ENCODE measurements at places on chromosomes 11 and 22. TPM values are rescaled to one million over a fixed set of nuclear protein-coding genes. Genes with fewer than 3 reads are reported as not detected.

The AMBRA1 gene
- total RNA-seq: 16.7 TPM

The TSGA10IP gene
- not detected for total RNA-seq

The LGR4 gene
- total RNA-seq: 4.3 TPM

The SYT8 gene
- not detected for total RNA-seq

The OR2AT4 gene
- total RNA-seq: not detected

The RAB38 gene
- total RNA-seq: 10.9 TPM

The C11orf86 gene
- total RNA-seq: not detected

The MYOD1 gene
- not detected for total RNA-seq

The RTL10 gene
- 39.3 TPM for total RNA-seq

The ACR gene
- total RNA-seq: 0.13 TPM

GRCh38 chr22:27311698-27312550 is 489.6 kb downstream of the MN1 start:
- DNase-seq: no peak

DNA sequence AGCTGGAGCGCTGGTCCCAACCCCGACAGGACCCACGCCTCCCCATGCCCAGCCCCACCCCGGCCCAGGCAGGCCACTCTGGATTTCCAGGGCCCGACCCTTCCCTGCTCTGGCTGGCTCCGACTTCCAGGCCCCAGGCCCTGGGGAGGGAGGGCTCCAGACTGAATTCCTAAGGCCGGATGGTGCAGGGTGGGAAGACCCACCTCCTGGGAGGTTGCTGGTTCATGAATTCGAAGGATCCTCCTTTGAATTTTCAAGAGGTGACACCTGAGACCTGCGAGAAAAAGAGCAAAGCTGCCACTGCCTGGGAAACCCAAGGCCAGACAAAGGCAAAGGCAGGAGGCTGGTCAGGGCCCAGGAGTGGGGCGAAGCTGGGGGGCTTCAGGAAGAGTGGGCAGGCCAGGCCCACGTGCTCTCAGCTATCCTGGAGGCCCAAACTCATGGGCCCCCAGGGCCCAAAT is 47.0 kb upstream of the LINC01488 start:
- no peak for DNase-seq

DNA sequence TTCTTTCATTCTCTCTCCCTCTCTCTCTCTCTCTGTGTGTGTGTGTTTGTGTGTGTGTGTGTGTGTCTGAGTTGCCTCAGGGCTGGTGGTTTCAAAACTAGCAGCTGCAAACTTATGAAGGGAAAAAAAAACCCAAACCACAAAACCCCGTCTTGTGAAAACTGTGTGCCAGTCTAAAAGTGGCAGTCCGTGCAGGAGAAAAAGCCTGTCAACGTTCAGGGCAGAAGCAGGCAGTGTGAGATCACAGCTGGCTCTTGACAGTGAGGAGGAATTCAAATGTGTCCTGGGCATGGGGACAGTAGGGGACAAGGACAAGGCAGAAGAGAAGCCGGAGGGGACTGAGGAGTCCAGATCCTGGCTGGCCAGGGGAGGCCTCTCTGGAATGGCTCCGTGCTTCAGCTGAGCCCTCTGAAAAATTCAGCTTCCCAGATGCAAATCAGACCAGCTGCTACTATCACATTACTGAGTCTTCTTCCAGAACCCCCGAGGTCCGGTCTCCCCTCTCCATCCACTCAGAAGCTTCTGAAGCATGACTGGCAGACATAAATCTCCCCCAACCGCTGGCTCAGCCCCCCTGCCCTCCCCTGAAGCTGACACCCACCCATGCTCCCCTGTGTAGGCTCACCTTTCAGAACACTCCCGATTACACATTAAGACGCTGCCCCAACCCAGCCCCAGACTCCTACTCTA is 31.9 kb downstream of the FLI1 start:
- no peak for DNase-seq

DNA sequence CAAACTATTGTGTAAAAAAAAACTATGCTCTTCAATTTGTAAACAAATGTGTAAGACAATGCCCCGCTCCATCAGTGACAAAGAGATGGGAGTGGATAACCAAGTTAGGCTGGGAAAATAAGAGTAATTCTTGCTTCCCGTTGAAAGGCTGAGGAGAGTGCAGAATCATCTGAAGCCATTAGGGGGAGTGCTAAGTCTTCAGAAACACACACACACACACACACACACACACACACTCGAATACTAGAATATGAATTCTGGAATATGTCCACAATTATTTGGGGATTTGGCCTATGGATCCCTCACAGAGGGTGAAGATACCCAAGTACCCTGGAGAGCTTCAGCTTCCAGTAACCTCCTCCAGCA is 27.8 kb upstream of the ROBO3 start:
- peak; percentile 76 for DNase-seq

- no peak for DNase-seq
Observed at GRCh38 chr22:31488988-31489617, 539 bp downstream of the EIF4ENIF1 start.

- no peak for DNase-seq
Observed at GRCh38 chr22:30872285-30873041, 96.1 kb downstream of the MORC2 start.

DNA sequence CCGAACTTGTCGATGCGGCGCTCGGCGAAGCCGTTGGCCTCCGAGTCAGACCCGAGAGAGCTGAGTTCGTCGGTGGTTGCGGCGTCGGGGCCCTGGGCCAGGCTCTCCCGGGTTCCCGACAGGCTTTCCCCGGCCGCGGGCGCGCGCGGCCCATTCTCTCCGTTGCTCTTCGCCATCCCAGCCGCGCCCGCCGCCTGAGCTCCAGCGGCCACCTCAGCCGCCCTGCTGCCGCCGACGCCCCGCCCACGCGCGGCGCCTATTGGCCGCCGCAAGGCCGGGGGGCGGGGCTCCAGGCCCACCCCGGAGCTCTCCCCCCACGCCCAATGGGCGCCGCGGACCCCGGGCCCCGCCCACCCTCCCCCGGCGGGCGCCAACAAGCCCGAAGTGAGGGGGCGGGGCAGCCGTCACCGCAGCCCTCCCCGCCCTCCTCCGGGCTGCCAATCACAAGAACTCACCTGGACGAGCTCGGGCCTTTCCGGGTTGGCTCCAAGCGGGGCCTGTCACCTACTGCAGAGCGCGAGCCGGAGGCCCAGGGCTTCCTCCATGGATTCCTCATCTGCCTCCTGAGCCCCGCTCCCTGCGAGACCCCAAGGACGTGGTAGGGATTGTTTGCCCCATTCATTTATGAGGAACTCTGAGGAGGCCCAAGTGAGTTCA is at the start of gene TBC1D10A:
TBC1D10A (minus strand) TSS at position 236 of the 657 bp plus-strand sequence; CDS start at position 176, 60 bp downstream.
- peak; percentile 41 for DNase-seq

DNA sequence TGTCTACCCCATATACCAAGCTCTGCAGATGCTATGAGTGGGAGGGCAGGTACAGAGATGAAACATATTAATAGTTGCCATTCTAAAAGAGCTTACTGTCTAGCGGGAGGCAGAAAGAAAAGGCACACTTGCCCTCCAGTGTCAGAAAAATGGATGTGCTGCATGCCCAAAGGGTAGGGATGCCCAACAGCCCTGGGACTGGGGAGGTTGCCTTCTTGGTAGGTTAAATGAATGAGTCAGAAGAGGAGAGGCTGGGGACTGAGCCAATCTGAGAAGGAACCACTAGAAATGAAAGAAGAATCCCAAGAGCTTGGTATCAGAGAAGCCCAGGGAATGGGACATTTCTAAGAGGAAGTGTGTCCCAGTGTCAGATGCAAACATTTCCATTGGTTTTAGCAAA is 1.2 kb downstream of the BIRC3 start:
- DNase-seq: no peak

DNA sequence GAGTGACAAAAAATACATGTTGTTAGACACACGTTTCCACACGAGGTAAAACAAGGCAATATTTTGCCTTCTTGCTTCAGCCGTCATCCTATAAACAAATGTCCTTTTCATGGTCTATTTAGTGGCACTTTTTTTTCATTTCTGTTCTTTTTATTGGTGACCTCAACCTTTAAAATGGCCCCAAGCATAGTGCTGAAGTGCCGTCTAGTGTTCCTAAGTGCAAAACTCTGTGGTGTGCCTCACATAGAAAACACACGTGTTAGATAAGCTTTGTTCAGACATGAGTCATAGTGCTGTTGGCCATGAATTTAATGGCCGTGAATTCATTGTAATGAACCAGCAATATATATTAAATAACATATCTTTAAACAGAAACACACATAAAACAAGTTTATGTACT is 15.6 kb downstream of the OVCH2 start:
- DNase-seq: no peak

DNA sequence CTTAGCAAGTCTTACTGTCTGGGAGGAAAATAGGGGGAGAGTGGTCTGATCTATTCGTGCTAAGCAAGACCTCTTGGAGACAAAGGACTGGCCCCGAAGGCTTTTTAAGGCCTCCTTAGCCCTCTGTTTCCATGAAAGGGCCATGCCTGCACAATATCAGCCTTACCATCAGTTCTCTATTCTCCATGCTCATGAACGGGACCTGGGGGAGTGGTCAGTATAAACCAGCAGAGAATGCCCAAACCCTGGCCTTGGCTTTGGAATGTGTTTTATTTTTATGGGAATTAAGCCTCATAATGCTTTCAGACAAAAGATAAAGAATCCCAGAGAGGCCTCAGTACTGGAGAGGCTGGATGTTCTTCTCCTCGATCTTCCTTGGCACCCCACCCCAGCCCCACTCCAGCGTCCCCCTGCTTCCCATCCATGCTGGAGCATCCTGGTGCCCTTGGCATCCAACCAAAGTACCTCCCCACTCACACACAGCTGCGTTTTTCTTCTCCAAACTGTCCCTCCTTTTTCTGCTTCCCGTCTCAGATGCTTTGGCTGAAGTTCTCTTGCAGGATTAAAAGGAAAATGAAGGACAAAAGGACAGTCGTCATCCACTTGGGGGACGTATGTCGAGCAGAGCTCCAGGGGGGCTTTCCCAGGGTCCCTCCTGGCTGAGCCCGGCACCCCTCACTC is 18.6 kb downstream of the FXYD6 start:
- no peak for DNase-seq

- no peak for DNase-seq
Observed at GRCh38 chr22:40081662-40082061, 86.9 kb downstream of the FAM83F start.

DNA sequence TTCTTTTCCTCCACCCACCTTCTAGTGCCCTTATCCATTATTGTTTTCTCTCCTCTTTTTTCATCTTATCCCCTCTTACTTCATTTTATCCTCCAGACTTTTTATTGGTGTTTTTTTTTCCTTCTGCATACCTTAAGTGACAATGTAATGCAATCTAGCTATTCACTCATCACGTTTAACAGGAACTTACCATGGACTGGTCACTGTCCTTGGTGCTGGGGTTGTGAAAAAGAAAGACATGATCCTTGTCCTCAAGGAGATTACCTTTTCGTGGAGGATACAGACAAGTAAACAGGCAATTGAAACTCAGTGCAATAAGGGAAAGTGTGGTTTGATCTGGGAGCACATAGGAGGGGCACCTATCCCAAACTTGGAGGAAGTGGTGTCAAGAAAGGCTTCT is 20.7 kb downstream of the SYT9 start:
- DNase-seq: no peak

GRCh38 chr11:124538019-124538418 is 5.4 kb downstream of the OR8B12 start:
- DNase-seq: no peak

DNA sequence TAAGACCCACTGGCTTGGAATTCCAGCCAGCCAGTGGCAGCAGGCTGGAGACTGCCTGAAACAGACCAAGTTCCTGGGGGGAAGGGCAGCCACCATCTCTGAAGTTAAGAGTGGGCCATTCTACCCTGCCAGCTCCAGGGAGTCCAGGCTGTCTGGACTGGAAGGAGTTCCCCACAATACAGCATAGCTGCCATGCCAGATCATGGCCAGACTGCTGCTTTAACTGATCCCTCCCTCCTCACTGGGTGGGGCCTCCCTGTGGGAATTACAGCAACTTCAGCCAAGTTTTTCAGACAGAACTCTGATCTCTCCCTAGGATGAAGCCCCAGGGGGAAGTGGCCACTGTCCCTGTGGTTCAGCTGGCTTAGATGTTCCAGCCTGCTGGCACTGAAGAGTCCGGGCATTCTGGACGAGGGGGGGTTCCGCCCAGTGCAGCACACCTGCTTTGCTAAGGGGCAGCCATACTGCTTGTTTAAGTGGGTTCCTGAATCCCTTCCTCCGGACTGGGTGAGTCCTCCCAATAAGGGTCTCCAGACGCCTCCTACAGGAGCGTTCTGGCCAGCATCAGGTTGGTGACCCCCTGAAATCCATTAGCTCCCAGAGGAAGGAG is 455.4 kb downstream of the DLG2 start:
- no peak for DNase-seq

GRCh38 chr11:118338637-118339061 is 3.9 kb downstream of the CD3D start:
- no peak for DNase-seq

DNA sequence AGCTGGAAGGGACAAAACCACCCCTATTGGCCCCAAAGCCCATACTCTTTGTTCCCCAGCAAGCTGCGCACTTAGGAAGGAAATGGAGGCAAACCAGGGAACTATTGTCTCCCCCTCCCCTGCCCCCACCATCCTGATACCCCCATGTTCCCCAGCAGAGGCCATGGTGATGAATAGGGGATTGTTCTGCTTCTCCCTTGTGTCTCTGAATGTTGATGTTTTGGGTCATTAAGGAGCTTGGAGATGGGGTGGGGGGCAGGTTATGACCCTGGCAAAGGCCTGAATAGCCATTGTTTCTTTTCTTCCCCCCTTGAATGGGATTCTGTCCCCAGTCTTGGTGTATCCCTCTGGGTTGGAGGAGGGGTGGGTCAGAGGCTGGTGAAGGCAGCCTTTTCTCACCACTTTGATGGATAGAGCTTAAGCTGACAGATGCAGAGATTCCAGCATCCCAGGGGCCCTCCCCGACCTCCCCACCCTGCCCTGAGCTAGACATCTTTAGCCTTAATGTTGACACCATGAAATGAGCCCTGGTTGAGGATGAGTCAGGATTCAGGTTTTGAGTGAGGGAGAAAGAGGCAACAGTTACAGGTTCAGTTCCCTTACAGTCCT is 8.3 kb downstream of the DTX4 start:
- no peak for DNase-seq

DNA sequence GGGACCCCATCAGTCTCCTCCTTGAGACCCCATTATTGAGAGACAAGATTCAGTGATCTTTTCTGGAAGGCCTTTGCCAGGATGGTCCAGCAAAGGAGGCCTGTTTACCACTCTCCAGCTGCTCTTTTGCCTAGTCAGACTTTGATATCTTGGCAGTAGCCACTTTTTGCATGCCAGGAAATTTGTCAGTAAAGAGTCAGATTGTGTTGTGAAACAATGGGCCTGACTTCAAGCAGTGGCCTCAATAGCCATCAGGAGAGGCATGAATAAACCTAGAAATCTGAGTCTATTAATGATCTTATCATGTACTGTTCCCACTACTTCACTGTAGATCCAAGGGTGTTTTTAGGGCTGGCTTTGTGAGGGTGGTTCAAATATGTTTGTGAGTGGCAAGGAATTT is 479.4 kb downstream of the JRKL start:
- no peak for DNase-seq

DNA sequence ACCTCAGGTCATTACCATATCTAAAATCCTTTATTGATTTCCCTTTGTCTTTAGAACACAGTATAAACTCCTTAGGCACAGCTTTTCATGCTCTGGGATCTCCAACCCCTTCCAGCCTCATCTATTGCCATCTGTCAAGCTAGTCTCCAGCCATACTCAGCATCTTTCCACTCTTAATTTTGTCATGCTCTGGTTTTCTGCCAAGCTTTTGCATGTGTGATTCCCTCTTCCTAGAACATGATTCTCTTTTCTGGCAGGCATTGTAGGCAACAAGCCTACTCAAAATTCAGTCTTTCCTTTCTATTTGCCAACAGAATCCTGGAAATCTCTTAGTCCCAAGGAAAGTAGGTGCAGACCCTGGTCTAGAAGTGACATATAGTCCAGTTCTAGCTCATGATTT is 35.5 kb upstream of the SLC6A5 start:
- DNase-seq: no peak

- peak; percentile 55 for DNase-seq
Observed at GRCh38 chr11:107545101-107545514, 20.4 kb downstream of the ALKBH8 start.

- no peak for DNase-seq
Observed at GRCh38 chr11:2471048-2471803, 26.4 kb downstream of the KCNQ1 start.

Data from pulmonary artery endothelial cell (primary cell).